ENCODE measurements at places on chromosomes 1 and 21.

- DNase-seq, result peak; percentile 78
Observed at GRCh38 chr1:107141491-107142126, 770 bp downstream of the NTNG1 start.

DNA sequence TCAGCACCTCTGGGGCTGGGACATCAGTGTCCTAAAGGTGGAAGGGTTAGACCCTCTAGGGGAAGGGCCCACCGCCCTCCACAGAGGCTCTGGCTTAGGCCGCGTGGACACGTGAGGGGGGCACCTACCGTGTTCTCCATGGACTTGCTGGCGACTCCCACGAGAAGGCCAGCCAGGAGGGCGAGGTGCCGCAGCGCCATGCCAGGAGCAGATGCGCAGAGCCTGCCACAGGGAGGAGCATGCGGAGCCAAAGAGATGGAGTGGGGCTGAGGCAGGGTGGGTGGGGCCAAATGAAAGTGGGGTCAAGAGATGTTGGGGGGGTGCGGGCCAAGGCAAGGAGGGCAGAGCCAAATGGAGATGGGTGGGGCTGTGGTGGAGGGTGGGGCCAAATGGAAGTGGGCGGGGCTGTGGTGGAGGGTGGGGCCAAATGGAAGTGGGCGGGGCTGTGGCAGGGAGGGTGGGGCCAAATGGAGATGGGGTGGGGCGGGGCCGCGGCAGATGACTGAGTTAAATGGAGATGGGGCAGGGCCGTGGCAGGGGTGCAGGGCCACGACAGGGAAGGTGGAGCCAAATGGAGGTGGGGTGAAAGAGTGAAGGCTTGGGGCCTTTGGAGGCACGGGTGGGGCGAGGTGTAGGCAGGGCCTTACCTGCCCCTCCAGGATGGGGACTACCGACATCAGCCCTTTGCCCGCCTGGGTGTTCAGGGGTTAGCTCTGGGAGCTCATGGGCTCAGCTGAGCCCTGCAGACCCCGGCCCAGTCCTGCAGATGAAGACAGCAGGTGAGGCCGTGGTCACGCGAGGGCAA is 17.4 kb upstream of the RNF223 start:
- no peak for DNase-seq

- no peak for DNase-seq
Observed at GRCh38 chr21:29261555-29262540, 36.9 kb upstream of the BACH1 start.

DNA sequence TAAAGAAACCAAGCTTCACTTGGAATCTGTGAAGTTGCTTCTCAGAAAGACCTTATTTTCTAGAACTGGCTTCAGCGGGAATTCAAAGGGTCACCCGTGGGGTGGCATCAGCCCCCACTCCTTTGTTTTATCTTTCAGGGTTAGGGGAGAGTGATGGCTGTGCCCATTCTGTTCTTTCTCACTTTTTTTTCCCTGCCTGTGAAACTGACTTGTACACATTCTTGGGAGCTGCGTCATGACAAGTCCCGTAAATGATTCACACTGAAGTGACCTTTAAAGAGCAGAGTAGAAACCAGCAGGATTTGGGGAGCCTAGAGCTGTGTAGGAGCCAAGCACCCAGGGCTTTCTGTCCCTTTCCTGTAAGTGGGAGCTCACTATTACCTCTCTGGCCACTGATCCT is 43.8 kb downstream of the SLC44A3 start:
- DNase-seq, result no peak

- no peak for DNase-seq
Observed at GRCh38 chr21:38997051-38997842, 186.0 kb downstream of the PSMG1 start.

- no peak for DNase-seq
Observed at GRCh38 chr1:107264007-107264406, 123.2 kb downstream of the NTNG1 start.

GRCh38 chr1:39637361-39637760 is 2.1 kb downstream of the HEYL start:
- no peak for DNase-seq

DNA sequence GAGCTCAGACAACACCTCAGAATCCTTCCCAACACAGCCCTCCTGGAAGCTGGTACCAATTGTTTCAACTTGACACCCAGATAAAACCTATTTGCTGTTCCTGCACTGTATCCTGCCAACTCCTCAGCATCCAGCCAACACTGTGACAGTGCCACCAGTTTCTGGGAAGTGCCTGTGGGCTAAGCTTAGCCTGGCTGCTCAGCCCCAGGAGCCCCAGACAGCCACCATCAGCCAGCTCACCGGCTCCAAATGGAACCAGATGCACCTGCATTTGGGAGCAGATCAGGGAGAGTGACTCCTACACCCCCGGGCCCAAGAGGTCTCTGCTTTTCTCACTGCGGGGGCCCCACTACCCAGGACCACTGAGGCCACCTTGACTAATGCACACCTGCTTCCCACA is 24.9 kb downstream of the KCNN3 start:
- DNase-seq, result peak; percentile 58

DNA sequence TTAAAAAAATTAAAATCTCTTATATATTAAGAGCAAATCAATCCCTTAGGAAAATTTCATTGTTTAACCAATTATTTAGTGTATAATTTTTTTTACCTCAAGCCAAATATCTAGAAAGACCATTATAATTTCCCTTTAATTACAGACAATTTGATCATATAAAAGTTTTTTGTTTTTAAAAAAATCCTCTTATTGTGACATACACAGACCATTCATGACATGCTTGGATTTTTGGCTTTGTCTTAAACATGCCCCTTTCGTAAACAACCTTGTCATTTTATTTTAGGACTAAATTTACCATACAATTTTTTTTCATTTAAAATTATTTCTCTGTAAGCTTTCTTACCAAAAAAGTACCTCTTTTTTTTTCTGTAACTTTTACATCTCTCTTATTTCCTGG is 14.2 kb upstream of the CYP4B1 start:
- no peak for DNase-seq

DNA sequence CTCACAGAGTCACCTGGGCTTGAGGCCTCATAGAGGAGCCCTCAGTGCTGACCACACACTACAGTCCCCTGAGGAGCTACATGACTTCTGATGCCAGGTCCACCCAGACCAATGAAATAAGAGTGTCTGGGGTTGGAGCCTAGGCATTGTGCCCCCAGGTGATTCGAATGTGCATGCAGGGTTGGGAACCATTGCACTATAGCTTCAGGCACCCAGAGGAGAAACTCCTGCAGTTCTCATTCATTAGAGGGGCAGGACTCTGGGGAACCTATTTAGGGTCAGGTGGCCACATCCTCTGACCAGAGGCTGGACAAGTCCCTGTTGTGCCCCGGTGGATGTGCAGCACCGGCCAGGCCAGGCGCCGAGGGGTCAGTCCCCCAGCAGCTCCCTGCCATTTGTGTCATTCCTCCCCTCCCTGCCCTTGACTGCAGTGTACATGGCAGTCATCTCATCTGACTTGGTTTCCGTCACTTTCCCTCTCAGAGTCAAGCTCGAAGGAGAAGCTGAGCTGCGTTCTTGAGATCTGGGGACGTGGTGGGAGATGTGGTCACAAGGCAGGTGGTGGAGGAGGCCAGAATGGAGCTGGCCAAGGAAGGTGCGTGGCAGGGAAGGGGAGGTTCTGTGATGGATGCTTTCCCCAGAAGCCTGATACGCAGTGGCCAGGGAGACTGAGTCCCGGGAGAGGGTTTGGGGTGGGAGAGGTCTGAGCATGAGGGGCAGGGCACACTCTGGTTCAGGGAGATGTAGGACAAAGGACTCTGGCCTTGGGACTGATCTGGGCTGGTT is 6.4 kb downstream of the CLDN19 start:
- DNase-seq, result peak; percentile 43

DNA sequence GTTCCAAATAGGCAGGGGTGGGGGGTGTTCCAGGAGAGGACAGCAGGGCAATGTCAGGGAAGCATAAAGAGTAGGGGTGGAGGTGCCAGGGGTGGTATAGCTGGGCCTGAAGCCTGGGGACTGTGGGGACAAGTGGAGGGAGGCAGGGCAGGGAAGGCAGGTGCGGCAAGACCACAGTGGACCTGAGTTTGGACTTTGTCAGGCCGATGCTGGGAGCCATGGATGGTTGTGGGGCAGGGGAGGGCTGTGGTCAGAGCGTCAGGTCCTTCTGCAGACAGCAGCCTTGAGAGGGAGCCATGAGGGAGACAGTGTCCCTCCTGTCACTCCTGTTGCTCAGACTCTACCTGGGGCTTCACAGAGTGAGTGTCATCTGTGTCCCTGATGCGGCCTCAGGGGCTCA is 320.3 kb downstream of the PTPRU start:
- DNase-seq, result peak; percentile 60

DNA sequence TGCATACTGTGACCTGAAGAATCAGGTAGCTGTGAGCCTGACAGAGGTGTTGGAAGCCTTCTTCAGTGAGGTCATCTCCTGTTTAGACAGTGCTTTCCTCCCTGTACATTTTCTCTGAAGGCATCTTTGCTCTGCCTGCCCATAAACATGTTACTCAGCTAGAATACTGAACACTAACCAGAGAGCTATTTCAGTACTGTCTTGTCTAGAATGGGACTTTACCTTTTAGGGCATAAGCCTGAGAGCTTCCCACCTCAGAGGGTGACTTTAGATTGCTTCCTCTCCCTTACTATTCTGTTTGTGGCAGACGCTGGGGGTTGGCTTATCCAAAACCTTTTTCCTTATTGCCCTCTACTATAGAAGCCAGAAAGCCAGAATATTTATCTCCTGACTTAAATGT is 23.3 kb upstream of the ZNF326 start:
- DNase-seq, result no peak

- DNase-seq, result peak; percentile 81
Observed at GRCh38 chr1:55876276-55877060, 661.3 kb upstream of the USP24 start.

- no peak for DNase-seq
Observed at GRCh38 chr1:68049941-68050878, at the start of gene DIRAS3. Gene DIRAS3 (minus strand): TSS chr1:68050627. CDS start chr1:68047297, 3,330 bp downstream.

- DNase-seq, result peak; percentile 86
Observed at GRCh38 chr1:9494936-9495758, 44.1 kb upstream of the SLC25A33 start.

- peak; percentile 75 for DNase-seq
Observed at GRCh38 chr21:45994086-45994661, 12.6 kb downstream of the COL6A1 start.

DNA sequence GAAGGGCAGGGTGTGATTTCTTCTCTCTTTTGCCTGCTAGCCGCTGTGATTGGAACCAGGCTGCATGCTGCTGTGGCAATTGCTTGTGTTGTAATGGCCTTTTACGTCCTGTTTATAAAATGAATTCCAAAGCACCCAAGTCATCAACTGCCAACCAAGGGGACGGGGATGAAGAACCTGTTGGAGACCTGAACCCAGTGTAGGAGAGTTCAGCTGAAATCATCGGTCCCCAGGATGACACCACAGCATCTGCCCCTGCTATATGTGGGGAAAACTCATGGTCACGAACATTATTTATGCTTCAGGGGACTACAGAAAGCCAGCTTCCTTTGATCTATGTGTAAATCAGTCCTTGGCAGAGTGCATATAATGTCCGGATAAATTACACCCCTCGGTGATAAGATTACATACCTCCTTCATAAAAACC is 3.8 kb downstream of the TMEM167B start:
- DNase-seq, result no peak

DNA sequence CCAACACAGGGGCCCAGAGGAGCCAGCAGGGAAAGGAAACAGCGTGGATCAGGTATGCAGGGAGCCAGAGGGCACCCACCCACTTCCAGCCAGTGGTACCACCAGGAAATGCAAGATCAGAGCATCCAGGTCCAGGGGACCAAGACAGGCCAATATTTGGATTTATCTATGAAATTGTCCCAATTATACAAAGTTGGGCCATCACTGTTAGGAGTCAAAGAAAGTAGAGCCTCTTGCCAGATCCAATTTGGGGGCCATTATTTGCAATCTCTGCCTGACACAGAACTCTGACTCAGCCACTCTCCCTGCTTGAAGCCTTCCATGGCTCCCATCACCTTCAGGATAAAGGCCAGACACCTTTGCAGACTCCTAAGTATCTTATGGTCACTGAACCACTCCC is 21.1 kb upstream of the TAS1R2 start:
- no peak for DNase-seq

DNA sequence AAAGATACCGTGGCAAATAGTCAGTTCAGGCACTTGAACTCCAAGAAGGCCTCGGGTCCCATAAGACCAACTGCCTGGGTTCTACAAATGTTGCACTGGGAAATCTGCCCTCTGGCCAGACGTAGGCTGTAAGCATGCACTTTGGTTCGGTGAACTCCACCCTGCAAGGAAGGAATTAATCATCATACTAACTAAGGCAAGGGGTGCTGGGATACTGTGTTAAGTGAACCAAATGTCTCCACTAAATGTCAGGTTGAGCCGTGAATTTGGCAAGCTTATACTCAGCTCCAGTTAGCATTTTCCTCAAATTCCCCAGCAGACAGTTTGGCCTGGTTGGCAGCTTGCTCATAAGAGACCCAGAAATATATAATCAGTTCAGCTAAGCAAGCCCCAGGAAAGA is 385.9 kb downstream of the GPATCH2 start:
- DNase-seq, result no peak

DNA sequence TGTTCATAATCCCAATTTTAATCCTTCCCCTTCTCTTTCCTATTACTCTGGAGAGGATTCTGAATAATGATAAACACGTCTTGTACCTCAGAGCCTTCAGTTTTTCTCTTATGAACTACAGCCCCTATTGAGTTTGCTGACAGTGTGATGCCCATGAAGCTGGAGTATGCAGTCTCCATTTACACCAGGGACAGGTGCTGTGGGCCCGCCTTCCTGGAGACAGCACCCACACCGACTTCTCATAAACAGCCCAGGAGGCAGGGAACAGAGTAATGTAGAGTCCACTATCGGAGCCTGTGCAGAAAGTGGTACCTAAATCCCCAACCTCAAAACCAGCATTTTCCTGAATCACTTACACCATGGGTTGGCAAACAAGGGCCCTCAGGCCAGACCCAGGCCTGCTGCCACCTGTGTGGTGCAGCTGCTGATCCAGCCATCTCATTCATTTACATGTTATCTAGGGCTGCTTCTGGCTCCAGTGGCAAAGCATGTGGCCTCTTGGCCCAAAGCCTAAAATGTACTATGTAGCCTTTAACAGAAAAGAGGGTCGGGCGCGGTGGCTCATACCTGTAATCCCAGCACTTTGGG is 95.1 kb upstream of the KRTAP19-8 start:
- DNase-seq, result no peak

GRCh38 chr21:21045518-21045917 is 47.3 kb downstream of the NCAM2 start:
- DNase-seq, result no peak

GRCh38 chr1:193325771-193326170 is 139.4 kb upstream of the B3GALT2 start:
- no peak for DNase-seq

DNA sequence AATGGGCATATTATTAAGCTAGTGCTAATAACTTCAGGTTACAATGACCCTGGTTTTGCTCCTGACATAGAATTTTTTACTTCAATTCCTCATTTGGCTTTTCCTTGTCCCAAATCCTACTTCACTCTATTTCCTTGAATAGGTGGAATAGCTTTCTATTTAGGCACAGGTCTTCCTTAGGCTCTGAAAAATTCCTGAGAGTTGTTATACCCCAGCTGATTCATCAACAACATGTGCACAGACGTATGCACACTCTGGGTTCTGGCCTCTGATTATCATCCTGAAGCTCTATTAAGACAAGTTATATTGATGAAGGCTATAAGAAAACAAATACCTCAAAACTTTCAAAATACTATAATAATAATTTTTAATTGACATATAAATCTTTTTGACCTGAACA is 172.4 kb downstream of the NTMT2 start:
- DNase-seq, result no peak
